ENCODE measurements at places on chromosomes 2 and 18. TPM values are rescaled to one million over a fixed set of nuclear protein-coding genes. Genes with fewer than 3 reads are reported as not detected.

GRB14 gene
- polyA plus RNA-seq: 1.3 TPM

BOK gene
- polyA plus RNA-seq: 63.4 TPM

DNA sequence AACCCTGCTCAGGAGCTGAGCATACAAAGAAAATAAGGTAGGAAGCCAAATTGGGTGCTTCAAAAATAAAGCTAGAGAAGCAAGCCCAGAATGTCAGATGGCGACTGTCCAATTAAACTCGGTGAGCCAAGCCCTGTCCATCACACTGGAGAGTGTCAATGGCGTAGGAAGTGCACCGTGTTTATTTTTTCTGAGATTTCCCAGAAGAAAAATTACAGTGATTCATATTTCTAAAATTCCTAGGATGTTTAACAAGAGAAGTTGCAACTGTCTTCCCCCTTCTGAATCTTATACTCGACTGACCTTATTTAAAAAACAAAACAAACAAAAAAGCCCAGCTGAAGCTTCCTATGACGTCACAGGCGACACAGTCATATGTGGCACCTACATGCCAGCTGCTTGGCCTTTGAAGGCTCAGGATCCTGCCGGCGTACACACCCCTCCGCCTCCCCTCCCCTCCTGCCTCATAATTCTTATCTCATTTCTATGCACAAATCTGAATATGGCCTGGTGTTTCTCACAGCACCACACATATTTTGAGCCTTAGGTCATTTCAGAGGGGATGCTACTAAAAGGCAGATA is 60.8 kb downstream of the MBP start:
- DNase-seq: no peak

- no peak for DNase-seq
Measured at GRCh38 chr2:230691005-230691647, 21.5 kb upstream of the CAB39 start.

RANBP2 gene
- polyA plus RNA-seq: 33.5 TPM

UGT1A10 gene
- not detected for polyA plus RNA-seq

DNA sequence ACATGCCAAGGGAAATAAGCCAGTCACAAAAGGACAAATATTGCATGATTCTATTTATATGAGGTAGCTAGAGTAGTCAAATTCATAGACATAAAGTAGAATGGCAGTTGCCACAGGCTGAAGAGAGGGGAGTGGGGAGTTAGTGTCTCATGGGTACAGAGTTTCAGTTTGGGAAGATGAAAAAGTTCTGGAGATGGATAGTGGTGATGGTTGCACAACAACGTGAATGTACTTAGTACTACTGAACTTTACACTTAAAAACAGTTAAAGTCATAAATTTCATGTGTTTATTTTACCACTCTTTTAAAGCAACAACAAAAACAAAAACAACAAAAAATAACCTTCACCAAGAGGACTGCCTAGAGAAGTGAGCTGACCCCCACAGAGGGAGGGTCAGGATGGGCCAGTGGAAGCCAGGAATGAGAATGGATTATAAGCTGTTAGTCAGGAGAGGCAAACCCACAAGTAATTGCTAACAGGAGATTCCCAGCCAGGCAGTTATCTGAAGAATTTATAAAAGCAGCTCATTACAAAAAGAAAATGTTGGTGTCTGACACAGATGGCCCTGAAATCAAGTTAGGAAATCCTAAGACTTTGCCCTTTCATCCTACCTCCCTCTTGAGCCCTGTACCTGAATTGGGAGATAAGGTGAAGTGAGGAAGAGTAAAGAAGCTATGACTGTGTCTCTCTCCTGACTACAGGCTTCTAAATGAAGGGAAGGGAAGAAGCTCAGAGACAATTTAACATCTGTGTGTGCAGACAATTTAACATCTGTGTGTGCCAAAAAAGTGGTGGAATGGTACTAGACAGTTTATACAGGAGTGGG is 263.4 kb downstream of the PDE11A start:
- DNase-seq: no peak

GRCh38 chr2:45182667-45183295 is 173.5 kb upstream of the SIX2 start:
- DNase-seq: no peak

DNA sequence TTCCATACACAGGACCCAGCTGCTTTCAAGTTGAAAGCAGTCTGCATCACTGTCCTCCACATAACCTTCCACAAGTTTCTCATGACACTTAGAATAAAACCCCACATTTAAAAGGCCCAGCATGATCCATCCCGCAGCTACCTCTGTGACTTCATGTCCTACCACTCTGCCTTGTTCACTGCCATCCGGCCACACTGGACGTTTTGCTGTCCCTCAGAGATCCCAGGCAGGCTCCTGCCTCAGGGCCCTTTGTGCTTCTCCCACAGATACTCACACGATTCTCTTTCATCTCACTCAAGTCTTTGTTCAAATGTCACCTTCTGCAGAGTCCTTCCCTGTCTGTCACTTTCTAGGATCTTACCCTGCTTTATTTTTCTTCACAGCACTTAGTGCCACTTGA is 232.9 kb upstream of the BOD1L2 start:
- DNase-seq: no peak

GRCh38 chr2:174792309-174793025 is 28.2 kb upstream of the CHRNA1 start:
- DNase-seq: no peak
